ENCODE measurements at places on chromosomes 6 and 20. TPM values are rescaled to one million over a fixed set of nuclear protein-coding genes. Genes with fewer than 3 reads are reported as not detected.

- DNase-seq = no peak
These were observed 46.8 kb upstream of the SLCO4A1 start for GRCh38 chr20:62595491-62595890.

DNA sequence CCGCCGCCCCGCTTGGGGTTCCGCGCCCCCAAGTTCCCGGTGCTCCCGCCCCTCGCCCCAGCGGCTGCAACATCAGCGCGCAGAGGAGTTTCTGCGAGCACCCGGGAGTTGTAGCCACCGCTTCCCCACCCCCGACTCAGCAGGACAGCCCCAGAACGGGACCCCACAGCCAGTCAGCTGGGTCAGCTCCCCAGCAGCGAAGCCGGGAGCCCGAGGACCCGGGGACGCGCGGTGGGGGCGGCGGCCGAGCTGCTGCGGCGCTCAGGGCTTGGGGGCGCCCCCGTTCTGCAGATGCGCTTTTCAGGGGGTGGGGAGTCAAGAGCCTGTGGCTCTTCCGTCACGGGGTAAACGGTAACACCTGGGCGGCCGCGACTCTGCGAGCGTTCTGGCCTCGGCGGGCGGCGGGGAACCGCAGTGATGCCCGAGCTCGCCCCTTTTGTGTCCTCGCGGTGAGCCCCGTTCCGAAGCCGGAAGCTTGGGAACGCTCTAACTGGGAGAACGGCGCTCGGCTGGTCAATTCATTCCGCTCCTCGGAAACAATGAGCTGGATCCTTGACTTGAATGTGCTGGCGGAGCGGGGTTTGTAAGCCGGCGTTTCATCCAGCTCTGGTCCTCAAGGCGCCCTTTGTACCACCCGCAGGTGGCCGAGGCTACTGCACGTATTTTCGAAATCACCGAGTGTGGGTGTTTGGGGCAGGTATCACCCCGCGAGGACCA lies 774 bp downstream of the PLEKHG1 start:
- peak; percentile 5 for DNase-seq

Gene PLG
- total RNA-seq = 2.4 TPM

Gene FAM209B
- not detected for total RNA-seq

Gene LAMP5
- total RNA-seq = not detected

Gene LTA
- not detected for total RNA-seq

DNA sequence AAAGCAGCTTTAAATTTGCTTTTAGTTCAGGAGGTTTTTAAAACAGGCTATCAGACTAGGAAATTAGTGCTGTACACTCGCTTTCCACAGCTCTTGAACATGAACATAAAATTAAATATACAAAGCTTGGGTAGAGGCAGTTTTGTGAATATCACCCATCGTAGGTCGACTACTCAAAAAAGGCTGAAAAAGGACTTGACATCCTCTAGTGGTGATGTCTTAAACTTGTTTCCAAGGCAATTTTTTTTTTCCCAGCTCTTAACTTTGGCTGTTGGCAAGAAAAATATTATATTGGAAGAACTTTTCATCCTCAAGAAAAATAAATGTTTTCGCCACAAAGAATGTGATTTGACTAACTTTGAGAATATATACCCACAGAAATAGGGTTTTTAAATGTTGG lies 2.9 kb downstream of the MAP7 start:
- no peak for DNase-seq

DNA sequence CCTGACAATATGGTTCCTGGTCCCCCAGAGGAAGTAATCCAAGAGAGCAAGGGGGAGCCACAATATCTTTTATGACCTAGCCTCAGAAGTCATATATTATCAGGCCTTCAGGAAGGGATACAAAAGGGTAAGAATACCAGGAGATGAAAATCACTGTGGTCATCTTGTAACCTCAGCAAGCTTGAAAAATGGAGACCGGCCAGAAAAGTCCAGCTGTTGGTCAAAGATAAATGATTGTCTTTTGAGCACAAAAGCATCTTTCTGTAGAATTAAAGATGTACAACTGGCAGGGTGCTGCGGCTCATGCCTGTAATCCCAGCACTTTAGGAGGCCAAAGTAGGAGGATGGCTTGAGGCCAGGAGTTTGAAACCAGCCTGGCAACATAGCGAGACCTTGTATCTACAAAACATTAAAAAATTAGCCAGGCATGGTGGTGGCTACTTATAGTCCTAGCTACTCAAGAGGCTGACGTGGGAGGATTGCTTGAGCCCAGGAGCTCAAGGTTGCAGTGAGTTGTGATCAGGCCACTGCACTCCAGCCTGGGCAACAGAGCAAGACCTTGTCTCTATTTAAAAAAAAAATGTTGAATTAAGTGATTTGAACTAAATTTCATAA lies 118.0 kb upstream of the MARCKS start:
- DNase-seq = no peak

GRCh38 chr6:144873623-144874378 lies 588.7 kb downstream of the UTRN start:
- DNase-seq = no peak

Gene EYA4
- 33.7 TPM for total RNA-seq

GRCh38 chr6:89209457-89209856 lies 7.7 kb downstream of the GABRR1 start:
- DNase-seq = no peak

DNA sequence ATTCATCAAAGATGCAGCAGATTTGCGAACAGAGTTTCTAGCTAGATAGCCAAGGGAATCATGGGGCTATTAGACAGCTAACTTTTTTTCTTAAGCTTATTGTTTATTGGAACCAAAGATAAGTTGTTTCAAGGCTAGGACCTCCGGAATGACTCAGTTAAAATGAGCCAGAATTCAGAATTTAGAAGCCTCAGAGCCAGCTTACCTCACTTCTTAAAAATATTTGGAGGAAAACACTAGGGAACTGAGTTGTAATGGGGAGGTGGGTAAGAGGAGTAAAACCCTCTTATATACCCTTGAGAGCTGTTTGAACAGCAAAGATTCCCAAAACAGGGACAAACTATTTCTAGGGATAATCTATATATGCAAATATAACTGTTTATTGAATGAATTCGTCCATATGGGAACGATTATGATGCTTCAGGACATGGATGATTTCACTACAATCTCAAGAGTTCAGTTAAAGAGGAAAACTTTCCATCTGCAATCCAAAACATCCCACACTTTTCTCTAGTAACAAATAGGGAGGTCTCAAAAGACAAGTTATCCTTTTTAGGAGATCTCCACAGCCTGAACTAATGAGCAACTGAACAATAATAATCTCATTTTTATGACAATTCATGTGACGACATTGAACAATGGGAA lies 12.6 kb upstream of the CARMIL1 start:
- DNase-seq = no peak

DNA sequence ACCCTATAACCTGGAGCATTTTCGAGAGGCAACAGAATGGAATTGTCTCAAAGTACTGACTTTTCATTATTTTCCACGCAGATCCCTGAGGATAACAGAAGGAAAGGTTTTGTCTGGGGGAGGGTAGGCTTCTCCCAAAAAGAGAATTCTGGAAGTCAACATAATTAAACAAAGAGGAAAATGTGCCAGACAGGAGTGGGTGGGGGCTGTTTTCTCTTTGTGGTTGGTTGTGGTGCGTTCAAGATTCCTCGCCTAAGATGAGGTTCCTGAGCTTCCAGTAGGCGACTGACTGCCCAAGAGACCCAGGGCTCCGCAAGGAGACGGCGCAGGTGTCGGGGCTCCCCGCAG lies 70.4 kb downstream of the SOX4 start:
- no peak for DNase-seq

Gene GSTA1
- 0.27 TPM for total RNA-seq

Data from gastrocnemius medialis (tissue), 4 donors.